ENCODE measurements at places on chromosomes 6 and 20.

- DNase-seq = no peak
Observed at GRCh38 chr6:30844118-30844535, 40.2 kb upstream of the DDR1 start.

- DNase-seq = no peak
Observed at GRCh38 chr6:76776876-76777275, 686.4 kb downstream of the HTR1B start.

DNA sequence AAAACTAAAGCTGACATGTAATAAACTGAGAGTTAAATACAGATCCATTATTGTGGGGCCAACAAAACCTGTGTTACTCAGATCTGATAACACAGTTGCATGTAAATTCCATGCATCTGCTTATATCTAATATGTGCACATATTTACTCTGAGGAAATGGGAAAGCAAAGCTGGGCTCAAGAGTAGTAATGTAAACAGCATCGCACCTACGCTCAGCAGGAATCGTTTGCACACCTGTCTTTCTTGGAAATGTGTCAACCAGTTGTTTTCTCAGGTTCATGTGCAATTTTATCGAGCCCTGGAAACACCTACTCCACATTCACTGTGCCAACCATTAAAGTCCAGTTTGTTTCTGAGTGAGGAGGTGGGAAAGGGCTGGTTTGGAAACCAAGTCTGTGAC is 80.3 kb upstream of the CNKSR3 start:
- no peak for DNase-seq

GRCh38 chr20:5657190-5657875 is 92.9 kb upstream of the SHLD1 start:
- no peak for DNase-seq

DNA sequence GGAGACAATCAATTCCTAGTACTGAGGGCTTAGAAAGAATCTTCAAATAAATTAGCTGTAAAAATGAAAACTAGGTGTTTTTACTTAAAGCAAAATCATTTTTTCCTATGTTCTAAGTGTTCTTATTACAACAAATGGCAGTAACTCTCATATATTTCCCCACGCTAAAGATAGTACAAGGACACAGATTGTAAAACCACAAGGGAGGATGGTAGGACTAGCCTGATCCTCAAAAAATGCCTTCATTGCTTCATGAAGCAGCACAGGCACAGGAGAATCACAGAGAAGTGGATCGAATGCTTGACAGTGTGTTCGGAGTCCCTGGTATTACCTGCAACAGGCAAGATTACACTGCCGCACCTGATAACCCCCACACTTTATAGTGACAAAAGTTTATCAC is 58.5 kb downstream of the SAMD3 start:
- DNase-seq = no peak

DNA sequence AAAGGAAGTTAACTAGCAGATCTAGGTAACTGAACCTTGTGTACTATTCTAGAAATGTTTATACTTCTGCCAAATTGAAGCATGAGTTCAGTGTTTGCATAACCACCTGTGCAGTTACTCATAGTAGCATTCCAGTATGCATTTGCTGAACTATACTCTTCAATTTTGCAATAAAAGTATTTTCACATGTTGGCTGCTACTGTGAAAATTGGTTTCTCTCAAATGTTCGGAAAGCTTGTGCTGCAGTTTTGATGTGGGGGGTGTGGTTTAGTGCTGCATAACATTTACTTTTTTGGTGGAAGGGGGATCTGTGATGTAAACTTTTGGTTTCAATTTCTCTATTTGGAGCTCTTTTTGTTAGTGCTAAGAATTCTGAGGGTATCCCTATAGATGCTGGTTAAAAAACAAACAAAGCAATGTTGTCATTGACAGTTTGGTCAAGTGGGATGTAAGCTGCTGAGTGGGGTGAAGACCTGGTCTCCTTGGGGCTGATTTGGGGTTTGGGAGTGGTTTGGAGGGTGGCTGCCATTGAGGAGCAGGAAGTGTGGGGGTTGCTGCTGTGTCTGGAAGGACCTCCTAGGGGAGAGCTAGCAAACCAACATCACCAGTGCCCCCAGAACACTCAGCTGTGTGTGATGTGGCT is 87.8 kb downstream of the CARMIL1 start:
- no peak for DNase-seq

GRCh38 chr6:23414922-23415321 is 711.1 kb upstream of the NRSN1 start:
- no peak for DNase-seq

- no peak for DNase-seq
Observed at GRCh38 chr20:9912858-9913434, 74.1 kb upstream of the PAK5 start.

DNA sequence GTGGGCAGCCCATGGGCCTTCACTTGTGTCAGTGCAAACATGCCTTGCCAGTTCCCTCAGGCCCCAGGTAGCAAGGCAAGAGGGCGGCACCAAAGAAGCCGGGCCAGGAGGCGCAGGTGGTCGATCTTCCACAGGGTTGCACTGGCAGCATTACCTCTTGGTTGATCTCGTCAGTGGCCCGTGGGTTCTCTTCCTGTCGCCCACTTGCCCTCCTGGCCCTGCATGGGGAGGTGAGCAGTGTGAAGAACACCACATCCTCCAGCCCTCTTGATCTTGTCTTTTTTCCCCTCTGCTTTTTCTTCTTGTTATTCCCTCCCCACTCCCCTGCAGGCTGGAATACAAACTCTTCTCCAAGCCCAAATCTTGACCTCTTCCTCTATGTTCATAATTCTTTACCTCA is 3.0 kb upstream of the CST11 start:
- no peak for DNase-seq

DNA sequence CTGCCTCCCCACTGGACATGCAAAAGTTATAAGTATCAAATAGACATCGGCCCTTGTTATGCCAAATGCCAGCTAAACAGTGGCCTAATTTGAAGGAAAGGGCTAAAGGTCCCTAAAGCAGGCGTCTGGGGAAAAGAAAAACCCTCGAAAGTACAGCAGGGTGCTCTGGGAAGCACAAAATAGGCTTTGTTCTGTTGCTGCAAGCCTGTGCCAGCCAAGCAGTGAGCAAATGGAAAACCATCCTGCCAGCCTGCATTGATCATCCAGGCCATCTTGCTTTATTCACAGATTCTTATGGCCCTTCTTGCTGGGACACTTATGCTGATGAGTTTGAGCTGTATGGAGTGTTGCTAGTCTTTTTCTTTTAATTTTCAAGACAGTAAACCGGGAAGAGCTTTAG is 62.2 kb upstream of the PLEKHG1 start:
- no peak for DNase-seq

DNA sequence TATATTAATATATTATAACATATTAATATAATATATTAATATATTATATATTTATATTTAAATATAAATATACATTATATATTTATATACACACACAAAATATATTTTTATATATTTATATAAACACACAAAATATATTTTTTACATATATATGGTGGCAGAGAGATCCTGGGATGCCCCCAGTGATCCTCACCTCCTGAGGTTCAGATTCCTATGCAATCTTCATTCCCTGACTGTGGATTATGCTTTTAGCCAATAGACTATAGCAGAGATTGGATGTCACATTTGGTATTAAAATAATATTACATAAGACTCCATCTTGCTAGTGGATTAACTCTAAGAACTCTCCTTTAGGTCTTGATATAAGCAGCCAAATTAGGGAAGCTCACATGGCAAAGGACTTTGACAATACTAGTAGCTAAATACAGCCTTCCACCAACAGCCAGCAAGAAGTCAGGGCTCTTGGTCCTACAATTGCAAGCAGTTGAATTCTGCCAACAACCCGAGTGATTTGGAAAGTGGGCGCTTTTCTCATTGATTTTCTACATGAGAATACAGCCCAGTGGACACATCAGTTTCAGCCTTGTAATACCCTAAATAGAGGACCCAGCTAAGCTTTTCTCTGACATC is 681.0 kb downstream of the C6orf118 start:
- no peak for DNase-seq

DNA sequence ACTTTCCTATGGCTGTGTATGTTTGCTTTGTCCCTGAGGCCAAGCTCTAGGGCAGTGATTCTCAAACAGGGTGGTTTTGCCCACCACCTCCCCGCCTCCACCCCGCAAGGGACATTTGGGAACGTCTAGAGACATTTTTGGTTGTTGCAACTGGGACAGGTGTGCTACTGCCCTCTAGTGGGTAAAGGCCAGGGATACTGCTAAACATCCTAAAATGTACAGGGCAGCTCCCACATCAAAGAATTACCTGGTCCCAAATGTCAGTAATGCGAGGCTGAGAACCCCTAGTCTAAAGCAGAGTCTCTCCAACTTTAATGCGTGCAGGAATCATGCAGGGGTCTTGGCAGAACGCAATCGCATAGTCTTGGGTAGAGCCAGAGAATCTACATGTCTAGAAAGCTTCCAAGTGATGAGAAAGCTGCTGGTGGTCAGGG is 5.1 kb downstream of the KCNS1 start:
- DNase-seq = peak; percentile 11

- DNase-seq = no peak
Observed at GRCh38 chr20:3865152-3865886, 18.7 kb downstream of the MAVS start.

GRCh38 chr6:110419028-110419739 is 3.8 kb upstream of the DDO start:
- DNase-seq = no peak

DNA sequence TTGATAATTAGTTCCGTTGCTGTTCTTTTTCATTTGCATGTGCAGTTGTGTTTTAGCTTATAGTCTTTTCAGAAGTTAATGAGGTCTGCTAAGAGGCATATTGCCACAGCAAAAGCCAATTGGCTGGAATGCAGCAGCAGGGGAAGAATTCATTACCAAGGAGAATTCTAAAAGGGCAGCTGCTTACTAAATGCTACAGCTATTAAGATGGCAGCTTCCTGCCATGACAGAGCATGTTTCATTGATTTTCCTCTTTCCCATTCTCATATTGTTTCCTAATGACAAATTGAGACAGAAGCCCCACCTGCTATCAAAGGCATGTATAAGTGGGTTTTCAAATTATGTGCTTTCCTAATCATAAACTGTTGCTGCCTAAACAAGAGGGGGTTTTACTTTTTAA is 66.6 kb downstream of the CLVS2 start:
- no peak for DNase-seq

GRCh38 chr6:146915671-146916127 is 288.5 kb upstream of the STXBP5 start:
- DNase-seq = no peak

- DNase-seq = no peak
Observed at GRCh38 chr20:19986419-19986818, 30.7 kb upstream of the NAA20 start.

DNA sequence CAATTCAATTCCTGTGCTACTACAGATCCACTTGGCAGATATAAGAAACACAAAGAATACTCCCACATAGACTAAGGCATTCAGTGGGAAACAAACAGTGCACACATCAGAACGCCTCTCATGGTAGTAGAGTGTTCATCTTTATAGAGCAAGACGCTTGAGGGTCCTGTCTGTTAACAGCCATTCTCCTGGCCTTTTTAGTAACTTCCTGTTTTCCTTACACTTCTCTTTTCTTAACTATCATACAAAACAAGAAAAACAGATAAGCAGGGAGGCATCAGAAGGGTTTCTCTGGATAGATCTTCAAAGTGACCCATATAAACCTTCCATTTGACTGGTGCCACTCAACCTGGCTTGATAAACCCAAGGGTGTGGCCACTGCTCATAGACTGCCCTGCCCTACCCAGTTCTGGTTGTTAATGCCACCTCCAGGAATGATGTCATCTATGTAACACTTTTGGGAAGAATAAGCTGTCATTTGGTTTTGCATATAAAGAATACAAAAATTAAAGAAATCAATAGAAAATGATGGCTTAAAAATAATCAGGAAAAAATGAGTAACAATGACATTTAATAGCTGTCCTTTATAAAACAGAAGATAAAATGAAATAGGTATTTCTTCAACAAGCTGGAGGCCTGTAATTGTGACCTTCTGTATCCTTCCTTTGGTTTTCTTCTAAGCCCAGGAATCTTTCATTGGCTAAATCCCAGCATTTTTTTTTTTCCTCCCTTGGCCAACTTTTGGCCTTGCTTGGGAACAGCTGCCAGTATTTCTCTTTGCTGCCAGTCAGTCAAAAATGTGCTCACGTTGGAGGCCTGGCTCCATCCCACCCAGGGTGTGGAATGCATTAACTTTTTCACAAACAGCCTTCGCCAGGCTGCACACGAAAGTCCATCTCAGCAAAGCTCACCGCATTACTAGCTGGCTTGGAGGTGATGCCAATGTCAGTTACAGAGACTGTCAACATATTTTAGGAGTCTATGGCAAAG is 103.5 kb downstream of the GJA10 start:
- DNase-seq = no peak

DNA sequence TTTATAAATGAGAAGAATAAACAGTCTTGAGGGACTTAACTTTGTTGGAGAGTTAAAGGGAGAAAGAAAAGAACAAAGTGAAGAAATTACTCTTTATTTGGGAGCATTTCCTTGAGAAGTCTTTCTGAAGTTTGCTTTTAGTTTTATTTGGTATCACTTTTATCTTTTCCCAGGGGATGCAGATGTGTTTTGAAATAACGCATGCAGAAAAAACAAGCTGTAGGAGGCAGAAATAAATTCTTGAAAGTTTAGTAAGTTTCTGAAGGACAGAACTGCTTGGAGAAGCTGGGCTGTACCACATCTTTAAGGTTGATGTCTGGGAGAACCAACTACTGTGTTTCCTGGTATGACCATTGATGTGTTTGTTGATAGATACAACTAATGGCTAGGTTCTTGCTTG is 75.0 kb downstream of the PLCB4 start:
- no peak for DNase-seq

GRCh38 chr6:56520218-56520617 is 122.5 kb downstream of the DST start:
- no peak for DNase-seq

DNA sequence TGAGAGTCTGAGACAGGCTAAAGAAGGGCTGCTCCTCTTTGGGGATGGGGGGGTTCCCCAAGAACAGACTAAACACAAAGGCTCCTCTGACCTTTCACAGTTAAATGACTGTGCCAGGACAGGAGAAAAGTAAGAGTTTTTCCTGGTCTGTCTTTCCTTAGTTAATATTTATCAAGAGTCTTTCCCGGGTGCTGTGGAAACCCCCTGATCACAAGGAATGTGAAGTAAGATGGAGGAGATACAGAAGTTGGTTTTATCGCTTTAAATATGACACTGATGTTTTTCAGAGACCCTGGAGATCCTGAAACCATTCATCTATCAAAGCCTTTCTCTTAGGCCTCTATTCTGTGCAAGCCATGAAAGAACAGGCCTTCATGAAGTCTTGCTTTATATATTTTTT is 105.8 kb downstream of the RNF144B start:
- DNase-seq = no peak

- DNase-seq = no peak
Observed at GRCh38 chr6:159833556-159833955, 33.5 kb downstream of the PNLDC1 start.

DNA sequence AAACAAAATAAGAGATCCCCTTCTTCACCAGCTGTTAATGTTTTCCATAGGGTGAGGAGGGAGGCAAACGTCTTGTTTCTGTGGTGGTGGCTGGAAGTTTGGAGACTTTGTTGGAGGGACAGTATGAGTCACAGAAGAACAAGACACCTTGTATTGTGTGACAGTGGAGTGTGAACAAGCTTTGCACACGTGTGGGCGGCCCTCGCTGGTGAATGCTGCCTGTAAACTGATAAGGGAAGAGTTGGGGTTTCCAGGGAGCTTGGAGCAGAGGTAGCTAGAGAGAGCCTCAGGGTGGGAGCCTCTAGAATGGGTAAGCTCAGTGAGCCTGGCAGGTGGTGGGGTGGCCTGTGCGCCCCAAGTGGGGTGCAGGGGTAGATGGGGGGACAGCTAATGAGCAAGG is 78.3 kb downstream of the ZDHHC14 start:
- no peak for DNase-seq

All from T-helper 22 cell (primary cell).